T-cell (primary cell): ENCODE measurements at places on chromosomes 1 and 21.

DNA sequence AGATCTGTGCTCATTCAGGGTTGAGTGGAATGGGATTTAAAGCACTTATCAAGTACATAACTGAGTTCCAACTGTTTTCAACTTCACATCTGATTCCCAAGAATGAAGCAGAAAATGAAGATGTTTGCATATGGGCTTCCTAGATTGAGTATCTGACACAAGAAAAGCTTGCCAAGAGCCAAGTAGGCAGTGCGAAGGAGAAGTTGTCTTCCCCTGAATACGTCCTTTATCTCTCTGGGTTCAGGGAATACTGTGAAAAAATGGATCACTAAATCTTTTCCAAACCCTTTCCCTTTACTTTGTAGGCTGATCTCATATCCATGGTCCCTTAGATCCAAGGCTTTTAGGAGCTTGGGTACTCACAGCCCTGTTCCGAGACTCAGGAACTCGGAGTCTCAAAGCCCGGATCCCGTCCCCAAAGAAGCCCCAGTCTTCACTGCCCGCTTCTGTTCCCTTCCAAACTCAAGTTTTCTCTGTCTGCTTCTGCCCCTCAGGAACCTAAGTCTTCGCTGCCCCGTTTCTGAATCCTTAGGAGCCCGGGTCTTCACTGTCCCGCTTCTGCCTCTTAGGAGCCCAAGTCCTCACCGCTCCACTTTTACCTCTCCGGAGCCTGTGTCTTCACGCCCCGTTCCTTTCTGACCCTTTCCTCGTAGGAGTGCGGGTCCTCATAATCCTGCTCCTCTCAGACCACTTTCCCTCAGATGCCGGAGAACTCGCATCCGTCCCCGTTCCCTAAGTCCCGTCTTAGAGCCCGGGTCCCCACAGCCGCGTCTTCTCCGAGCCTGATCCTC is 616 bp downstream of the TAF12 start:
- no peak for DNase-seq

- peak; percentile 30 for DNase-seq
Measured at GRCh38 chr1:115641762-115642167, at the start of gene VANGL1. VANGL1 (plus strand) TSS chr1:115641970; CDS start chr1:115651414, 9,444 bp downstream.

- DNase-seq, result no peak
Measured at GRCh38 chr1:15577691-15578090, 7.2 kb downstream of the AGMAT start.

GRCh38 chr1:30183006-30183405 is 540.4 kb downstream of the MATN1 start:
- DNase-seq, result no peak

DNA sequence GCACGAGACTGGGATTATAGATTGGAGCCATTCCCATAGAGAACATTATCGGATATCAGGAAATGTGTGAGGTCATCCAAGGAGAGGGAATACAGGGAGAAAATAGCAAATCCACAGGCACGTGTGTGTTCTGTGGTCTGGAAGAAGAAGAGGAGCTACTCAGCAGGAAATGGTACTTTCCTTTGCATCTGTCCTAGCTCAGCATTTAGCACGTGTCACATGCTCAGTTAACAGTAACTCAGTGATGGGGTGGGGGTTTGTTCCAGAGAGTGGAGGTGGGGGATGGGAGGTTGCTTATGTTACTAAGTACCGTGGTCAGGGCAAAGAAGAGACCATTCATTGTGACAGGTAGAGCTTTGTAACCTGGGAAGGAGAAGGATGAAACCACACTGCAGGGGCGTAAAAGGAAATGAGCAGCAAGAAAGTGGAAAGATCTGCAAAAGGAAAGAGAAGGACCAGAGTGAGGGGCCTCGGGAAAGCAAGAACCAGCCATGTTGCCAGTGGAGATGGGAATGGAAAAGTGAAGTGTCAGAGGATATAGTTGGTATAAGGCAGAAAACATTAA is 100.4 kb downstream of the ATP5PO start:
- no peak for DNase-seq

DNA sequence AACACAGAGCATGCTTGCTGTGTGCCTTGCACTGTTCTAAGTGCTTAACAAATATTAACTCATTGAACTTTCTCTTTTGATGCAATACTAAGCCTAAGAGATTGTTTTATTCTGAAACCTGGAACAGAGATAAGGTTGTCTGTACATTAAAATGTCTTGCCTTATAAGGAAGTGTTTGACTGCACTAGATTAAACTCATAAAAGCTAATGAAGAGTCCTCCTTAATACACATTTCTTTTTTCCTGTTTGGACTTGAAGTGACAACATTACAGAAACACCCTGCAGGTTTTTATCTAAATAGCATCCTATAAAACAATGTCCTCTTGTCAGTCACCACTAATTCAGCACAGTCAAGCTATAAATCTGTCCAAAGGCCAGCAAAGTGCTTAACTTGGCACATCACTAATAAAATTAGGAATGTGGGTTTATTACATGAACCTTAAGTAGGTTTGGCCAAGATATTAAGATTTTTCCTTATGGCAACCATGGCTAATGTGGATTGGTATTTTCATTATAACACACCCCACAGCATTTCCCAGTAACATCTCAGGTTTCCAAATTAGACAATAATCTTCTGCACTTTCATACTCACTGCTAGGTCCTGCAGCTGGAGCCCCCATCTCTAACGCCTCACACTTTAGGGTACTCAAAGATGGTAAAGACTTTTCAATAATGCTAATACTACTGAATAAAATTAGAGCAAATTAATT is 389.7 kb downstream of the LMO4 start:
- DNase-seq, result no peak

DNA sequence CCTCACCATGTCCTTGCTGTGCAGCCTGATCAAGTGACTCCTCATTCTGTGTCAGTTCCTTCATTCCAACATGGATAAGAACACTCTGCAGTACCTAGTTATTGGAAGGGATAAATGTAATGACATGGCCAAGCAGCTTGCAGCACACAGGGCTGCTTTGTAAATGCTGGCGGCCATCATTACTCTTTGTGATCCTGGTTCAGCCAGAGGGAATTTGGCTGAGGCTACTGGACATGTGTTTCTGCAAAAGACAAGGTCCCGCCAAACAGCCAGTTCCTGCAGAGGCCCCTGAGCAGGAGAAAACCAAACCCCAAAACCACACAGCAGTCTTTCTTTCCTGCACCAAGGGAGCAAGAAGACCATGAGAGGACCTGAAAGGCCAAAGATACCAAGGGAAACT is 495.8 kb downstream of the AJAP1 start:
- DNase-seq, result no peak

GRCh38 chr1:15188130-15188524 is 34.6 kb downstream of the TMEM51 start:
- DNase-seq, result no peak

DNA sequence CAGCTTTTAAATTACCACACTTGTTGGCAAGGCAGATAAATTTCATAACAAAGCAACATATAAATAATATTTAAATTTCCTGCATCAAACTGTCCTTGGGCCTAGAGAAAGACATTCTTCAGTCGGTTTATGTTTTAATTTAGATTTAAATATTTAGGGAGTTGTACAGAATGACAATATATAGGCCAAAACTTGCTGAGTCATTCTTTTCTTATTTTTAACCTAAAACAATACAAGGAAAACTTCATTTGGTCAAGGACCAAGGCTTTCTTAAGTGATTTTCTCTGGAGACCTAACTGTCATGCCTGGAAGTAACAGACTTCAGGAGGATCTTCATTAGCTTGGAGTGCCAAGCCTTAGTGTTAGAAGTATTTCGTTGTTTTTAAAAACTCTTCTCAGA is 5.6 kb downstream of the MAP10 start:
- no peak for DNase-seq

GRCh38 chr1:213409971-213410370 is 358.9 kb downstream of the RPS6KC1 start:
- no peak for DNase-seq

DNA sequence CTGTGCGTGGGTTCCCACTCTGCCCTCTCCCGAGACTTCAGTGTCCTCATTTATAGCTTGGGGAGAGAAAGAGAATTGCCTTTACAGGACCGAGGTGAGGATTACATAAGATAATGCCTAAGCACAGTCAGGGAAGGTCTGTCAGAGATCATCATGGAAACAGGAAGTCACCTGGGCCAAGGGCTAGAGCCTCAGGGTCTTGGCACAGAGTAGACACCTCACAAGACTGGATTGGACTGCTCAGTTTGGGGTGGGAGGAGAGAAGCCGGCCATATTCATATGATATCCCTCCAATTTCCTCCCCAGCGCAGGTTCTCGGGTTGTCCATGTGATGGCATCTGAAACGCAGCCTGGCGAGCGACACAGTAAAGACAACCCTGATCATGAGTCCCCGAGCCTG is 3.8 kb downstream of the CNR2 start:
- no peak for DNase-seq
